Activated T-cell treated with anti-CD3 and anti-CD28 coated beads, Interleukin-2, amount 50 U/mL, for 72 hours (primary cell): ENCODE measurements at places on chromosomes 6 and 20. TPM values are rescaled to one million over a fixed set of nuclear protein-coding genes. Genes with fewer than 3 reads are reported as not detected.

Gene NKX2-2
- total RNA-seq = not detected

Gene DEFB132
- total RNA-seq = not detected

Gene CDK19
- 34.0 TPM for total RNA-seq

Gene PCMT1
- total RNA-seq = 86.2 TPM

Gene GSTA5
- total RNA-seq = not detected

Gene GMPR
- not detected for total RNA-seq

Gene PRND
- not detected for total RNA-seq

Gene OPRM1
- not detected for total RNA-seq

DNA sequence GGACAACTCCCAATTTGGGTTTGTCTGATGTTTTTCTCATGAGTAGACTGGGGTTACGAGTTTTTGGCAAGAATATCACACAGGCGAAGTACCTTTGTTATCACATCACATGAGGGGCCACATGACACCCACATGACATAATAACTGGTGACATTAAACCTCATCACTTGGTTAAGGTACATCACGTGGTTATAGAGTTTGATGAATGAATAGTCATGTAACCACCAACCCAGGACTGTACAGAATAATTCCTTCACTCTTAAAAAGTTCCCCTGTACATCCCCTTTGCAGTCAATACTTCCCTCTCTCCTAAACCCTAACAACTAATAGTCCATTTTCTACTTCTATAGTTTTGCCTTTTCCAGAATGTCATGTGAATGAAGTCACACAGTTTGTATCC is 83.4 kb downstream of the REV3L start:
- H3K27ac ChIP-seq = no peak overlapping the region
- H3K27me3 ChIP-seq = no peaks in the 10 kb centered on the region
- H3K36me3 ChIP-seq = peaks cover 2% of the 10 kb centered on the region
- no peak for DNase-seq

- no peaks in the 10 kb centered on the region for H3K36me3 ChIP-seq
- peaks cover 20% of the 10 kb centered on the region for H3K4me1 ChIP-seq
- H3K27me3 ChIP-seq = peaks cover 32% of the 10 kb centered on the region
- DNase-seq = no peak
- no peak overlapping the region for H3K4me3 ChIP-seq
These were observed 32.3 kb upstream of the HLA-A start for GRCh38 chr6:29909985-29910384.

DNA sequence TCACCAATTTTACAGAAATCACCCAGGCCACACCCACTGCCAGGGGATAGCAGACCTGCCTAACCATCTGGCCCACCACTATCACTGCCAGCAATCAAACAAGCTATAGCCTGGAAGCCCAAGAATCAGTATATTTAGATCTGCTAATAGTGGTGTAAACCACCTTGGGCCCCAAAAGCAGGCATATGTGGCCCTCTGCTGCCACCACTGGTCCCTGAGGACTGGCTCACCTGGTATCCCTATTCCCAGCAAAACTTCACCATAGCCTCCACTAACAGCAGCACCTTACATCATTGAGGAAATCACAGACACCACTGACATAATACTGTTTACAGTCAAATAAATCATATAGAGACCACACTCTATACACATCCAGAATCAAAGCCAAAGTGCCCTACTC is 880.4 kb upstream of the MAN1A1 start:
- H3K27me3 ChIP-seq = no peaks in the 10 kb centered on the region
- no peak overlapping the region for H3K4me3 ChIP-seq
- no peak for DNase-seq
- peaks cover 2% of the 10 kb centered on the region for H3K36me3 ChIP-seq
- H3K27ac ChIP-seq = no peak overlapping the region
- H3K4me1 ChIP-seq = no peaks in the 10 kb centered on the region

DNA sequence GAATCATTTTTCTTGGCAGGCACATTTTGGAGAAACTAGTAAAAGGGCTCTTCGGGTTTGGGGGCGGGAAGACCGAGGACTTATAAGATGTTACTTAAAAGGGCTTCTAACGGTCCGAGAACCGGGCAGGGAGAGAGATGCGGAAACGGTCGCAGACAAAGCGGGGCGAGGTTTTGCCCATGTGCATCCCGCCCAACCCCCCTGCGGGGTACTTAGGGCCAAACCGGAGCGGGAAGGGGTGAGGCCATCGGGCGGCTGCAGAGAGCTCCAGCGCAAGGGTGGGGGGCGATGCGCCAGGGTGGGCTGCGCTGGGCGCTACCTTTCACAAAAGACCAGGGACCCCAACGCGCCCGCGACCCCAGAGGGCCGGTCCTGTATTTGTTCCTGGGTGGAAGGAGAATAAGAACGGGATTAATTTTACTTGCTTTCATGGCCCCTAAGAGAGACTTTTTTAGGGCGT is 616 bp downstream of the TUBB start:
- H3K4me1 ChIP-seq = peaks cover 71% of the 10 kb centered on the region
- H3K27ac ChIP-seq = peak overlapping the region; percentile 99
- H3K4me3 ChIP-seq = peak overlapping the region; percentile 96
- H3K27me3 ChIP-seq = no peaks in the 10 kb centered on the region

GRCh38 chr6:154356690-154357089 is at the start of gene IPCEF1:
IPCEF1 (minus strand) TSS chr6:154356803; CDS start chr6:154265947, 90,856 bp downstream.
- no peak within 1 kb of the TSS for H3K27ac ChIP-seq
- peak within 1 kb of the TSS; percentile 32 for H3K4me3 ChIP-seq
- H3K27me3 ChIP-seq = peaks cover 70% of the 10 kb centered on the region
- no peak for DNase-seq
- peaks cover 81% of the 10 kb centered on the region for H3K4me1 ChIP-seq

- no peak overlapping the region for H3K4me3 ChIP-seq
- no peaks in the 10 kb centered on the region for H3K27me3 ChIP-seq
- H3K4me1 ChIP-seq = peaks cover 8% of the 10 kb centered on the region
- no peak overlapping the region for H3K27ac ChIP-seq
- DNase-seq = no peak
These were observed 7.7 kb upstream of the BCAS4 start for GRCh38 chr20:50787181-50787580.

DNA sequence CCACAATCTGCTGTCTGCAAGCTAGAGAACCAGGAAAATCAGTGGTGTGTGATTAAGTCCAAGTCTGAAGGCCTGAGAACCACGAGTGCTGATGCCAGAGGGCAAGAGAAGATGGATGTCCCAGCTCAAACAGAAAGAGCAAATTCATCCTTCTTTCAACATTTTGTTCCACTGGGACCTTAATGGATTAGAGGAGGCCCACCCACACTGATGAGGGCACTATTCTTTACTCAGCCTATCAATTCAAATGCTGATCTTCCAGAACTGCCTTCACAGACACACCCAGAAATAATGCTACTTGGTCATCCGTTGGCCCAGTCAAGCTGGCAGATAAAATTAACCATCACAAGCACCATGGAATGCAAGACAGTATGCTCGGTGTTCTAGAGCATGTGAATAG is 226.6 kb upstream of the SASH1 start:
- no peaks in the 10 kb centered on the region for H3K27me3 ChIP-seq
- H3K4me3 ChIP-seq = no peak overlapping the region
- H3K36me3 ChIP-seq = no peaks in the 10 kb centered on the region
- no peak for DNase-seq
- no peaks in the 10 kb centered on the region for H3K4me1 ChIP-seq

DNA sequence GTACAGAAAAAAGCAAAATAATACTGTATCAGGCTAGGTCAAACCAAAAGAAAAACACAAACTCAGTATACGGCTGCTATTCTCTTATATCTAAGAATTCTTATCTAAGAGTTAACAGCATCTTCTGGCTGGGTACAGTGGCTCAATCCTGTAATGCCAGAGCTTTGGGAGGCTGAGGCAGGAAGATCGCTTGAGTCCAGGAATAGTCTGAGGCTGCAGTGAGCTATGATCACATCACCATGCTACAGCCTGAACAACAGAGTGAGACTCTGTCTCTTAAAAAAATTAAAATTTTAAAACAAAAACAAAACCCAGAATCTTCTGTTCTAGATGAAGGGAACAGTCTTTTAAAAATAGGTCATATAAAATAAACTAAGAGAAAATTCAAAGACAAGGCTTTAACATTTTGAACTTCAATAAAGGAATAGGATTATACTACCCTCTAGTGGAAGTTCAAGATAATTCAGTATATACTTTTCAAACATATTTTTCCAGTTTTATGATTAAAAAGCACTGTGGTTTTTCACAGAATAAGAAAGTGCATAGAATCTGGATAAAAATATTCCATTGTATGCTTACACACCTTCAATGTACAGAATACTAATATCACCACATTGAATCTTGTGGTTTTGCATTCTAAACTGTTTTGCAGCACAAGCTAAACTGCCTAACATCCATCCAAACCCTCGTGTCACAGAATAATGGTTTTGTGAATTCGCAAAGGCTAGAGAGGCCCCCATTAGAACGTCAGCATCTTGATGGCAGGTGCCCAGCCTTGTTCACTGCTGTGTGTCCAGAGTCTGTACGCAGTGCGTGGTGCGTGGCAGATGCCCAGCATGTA is 39.3 kb downstream of the DTNBP1 start:
- H3K4me3 ChIP-seq = no peak overlapping the region
- H3K27ac ChIP-seq = no peak overlapping the region
- H3K27me3 ChIP-seq = no peaks in the 10 kb centered on the region
- DNase-seq = no peak
- peaks cover 9% of the 10 kb centered on the region for H3K36me3 ChIP-seq

DNA sequence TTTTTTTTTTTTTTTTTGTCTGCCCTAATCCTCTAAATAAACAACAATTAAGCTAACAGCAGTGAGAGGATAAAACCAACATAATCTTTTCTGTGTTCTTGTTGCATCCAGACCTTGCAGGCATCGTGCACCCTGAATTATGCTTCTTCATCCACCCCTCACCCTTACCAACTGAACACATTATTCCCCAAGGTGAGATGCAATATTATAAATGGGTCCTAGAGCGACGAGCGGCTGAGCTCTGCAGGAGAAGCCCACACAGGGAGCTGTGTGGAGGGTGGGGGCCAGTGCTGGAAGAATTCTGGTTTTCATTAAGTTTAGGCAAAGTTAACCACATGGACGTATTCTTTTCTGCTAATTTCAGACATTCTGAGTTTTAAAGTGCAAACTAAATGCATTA is 32.2 kb upstream of the NXT1 start:
- no peak overlapping the region for H3K27ac ChIP-seq
- no peak overlapping the region for H3K4me3 ChIP-seq
- H3K4me1 ChIP-seq = no peaks in the 10 kb centered on the region
- DNase-seq = no peak
- H3K27me3 ChIP-seq = no peaks in the 10 kb centered on the region
- H3K36me3 ChIP-seq = no peaks in the 10 kb centered on the region

DNA sequence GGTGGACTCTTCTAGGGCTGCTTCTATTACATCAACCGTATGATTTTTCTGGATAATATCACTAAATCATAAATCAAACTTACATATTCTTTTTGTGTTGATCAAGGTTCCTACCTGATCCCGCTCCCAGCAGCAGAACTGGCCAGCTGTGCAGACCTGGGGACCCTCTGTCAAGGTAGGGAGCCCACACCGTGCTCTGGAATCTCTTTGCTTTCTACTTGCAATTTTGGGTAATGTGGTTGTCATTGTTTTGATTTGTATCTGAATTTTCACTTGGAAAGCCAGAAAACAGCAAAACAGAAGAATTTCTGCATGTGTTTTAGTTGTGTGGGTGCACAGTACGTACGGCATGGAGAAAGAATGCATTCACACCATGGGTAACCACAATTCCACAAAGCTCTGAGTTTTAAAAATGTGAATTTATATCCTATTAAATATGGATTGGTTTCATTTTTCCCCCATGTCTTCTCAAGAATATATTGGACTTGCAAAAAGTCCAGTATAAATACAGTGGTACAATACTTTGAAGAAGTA is 80.1 kb downstream of the ADGRG6 start:
- H3K36me3 ChIP-seq = no peaks in the 10 kb centered on the region
- H3K4me1 ChIP-seq = no peaks in the 10 kb centered on the region
- H3K27ac ChIP-seq = no peak overlapping the region
- no peak overlapping the region for H3K4me3 ChIP-seq

DNA sequence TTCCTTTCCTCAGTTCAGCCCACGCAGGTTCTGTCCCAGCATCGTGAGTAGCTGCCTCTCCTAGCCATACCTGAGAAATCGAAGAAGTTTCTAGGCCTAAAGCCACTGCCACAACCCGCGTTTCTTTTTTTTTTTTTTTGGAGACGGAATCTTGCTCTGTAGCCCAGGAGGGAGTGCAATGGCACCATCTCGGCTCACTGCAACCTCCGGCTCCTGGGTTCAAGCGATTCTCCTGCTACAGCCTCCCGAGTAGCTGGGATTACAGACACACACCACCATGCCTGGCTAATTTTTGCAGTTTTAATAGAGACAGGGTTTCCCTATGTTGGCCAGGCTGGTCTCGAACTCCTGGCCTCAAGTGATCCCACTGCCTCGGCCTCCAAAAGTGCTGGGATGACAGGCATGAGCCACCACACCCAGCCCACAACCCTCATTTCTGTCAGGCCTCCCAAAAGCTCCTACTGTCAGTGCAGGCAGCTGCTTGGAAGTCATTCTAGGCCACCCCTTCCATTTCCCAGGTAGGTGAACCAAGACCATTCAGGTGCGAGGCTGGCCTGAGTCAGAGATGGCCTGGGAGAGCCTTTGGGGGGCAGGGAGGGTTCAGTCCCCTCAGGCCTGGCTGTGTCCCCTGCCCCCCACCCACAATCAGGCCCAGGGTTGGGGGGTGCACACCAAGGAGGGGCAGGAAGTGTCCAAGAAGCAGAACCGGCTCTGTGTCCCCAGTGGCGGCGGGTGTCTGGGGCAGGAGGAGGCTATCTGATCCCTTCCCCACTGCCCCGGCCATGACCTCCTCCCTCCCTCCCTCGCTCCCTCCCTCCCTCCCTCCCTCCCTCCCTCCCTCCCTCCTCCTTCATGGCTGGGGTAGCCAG is 47.2 kb downstream of the NOL4L start:
- H3K27me3 ChIP-seq = no peaks in the 10 kb centered on the region
- no peak for DNase-seq
- H3K27ac ChIP-seq = peak overlapping the region; percentile 96
- H3K4me1 ChIP-seq = peaks cover 85% of the 10 kb centered on the region
- H3K4me3 ChIP-seq = peak overlapping the region; percentile 95

GRCh38 chr6:155762649-155763048 is 307.0 kb upstream of the NOX3 start:
- no peak overlapping the region for H3K27ac ChIP-seq
- DNase-seq = no peak
- no peaks in the 10 kb centered on the region for H3K36me3 ChIP-seq
- H3K27me3 ChIP-seq = no peaks in the 10 kb centered on the region

- peaks cover 12% of the 10 kb centered on the region for H3K4me1 ChIP-seq
- H3K27me3 ChIP-seq = no peaks in the 10 kb centered on the region
- DNase-seq = no peak
- no peak overlapping the region for H3K4me3 ChIP-seq
- no peak overlapping the region for H3K27ac ChIP-seq
- peaks cover 3% of the 10 kb centered on the region for H3K36me3 ChIP-seq
These were observed 296.2 kb downstream of the FARS2 start for GRCh38 chr6:5557506-5557905.
